Type B pancreatic cell (in vitro differentiated cells): ENCODE measurements at places on chromosomes 11 and 22. TPM values are rescaled to one million over a fixed set of nuclear protein-coding genes. Genes with fewer than 3 reads are reported as not detected.

- peaks cover 28% of the 10 kb centered on the region for H3K36me3 ChIP-seq
- peaks cover 91% of the 10 kb centered on the region for H3K4me1 ChIP-seq
- H3K4me3 ChIP-seq, result peak overlapping the region; percentile 73
These were observed 12.2 kb downstream of the TEAD1 start for GRCh38 chr11:12686246-12687060.

DNA sequence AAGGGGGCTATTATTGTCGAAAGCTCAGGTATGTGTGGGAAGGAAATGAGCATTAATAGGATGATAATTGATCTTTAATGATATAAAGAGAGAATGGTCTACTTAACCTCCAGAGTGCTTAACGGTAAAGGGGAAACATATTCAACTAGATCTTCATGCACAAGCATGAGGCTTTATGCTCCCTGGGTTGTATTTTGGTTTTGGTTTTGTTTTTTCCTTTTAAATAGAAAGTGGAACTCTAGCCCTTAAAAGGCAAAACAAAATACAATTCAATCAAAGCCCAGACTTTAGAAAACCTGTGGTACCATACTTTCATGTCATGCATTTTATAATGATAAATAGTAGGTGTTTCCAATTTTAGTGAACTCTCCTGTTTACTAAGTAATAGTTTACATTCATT is 622.7 kb downstream of the METTL15 start:
- no peak for DNase-seq
- H3K36me3 ChIP-seq, result no peaks in the 10 kb centered on the region
- H3K27ac ChIP-seq, result no peak overlapping the region
- no peaks in the 10 kb centered on the region for H3K27me3 ChIP-seq
- no peaks in the 10 kb centered on the region for H3K4me1 ChIP-seq
- H3K4me3 ChIP-seq, result no peak overlapping the region

GRCh38 chr11:63369165-63369970 is at the start of gene SLC22A9:
SLC22A9 (plus strand) TSS chr11:63369785; CDS start chr11:63370057, 272 bp downstream.
- no peak for DNase-seq
- peaks cover 4% of the 10 kb centered on the region for H3K27me3 ChIP-seq
- no peaks in the 10 kb centered on the region for H3K36me3 ChIP-seq
- H3K4me3 ChIP-seq, result no peak within 1 kb of the TSS
- no peak within 1 kb of the TSS for H3K27ac ChIP-seq

GRCh38 chr11:103315248-103315647 is 206.0 kb downstream of the DYNC2H1 start:
- H3K4me3 ChIP-seq, result no peak overlapping the region
- H3K27me3 ChIP-seq, result no peaks in the 10 kb centered on the region
- H3K36me3 ChIP-seq, result peaks cover 21% of the 10 kb centered on the region
- no peak overlapping the region for H3K27ac ChIP-seq
- no peak for DNase-seq

GRCh38 chr11:8831861-8832260 is 79.1 kb upstream of the AKIP1 start:
- no peaks in the 10 kb centered on the region for H3K36me3 ChIP-seq
- H3K27ac ChIP-seq, result peak overlapping the region; percentile 98
- no peak overlapping the region for H3K4me3 ChIP-seq
- no peaks in the 10 kb centered on the region for H3K27me3 ChIP-seq
- peak; percentile 54 for DNase-seq

GRCh38 chr22:29346659-29347058 is 31.2 kb upstream of the RASL10A start:
- no peaks in the 10 kb centered on the region for H3K27me3 ChIP-seq
- H3K4me1 ChIP-seq, result peaks cover 20% of the 10 kb centered on the region
- H3K36me3 ChIP-seq, result peaks cover 23% of the 10 kb centered on the region
- no peak for DNase-seq
- H3K27ac ChIP-seq, result no peak overlapping the region
- no peak overlapping the region for H3K4me3 ChIP-seq

DNA sequence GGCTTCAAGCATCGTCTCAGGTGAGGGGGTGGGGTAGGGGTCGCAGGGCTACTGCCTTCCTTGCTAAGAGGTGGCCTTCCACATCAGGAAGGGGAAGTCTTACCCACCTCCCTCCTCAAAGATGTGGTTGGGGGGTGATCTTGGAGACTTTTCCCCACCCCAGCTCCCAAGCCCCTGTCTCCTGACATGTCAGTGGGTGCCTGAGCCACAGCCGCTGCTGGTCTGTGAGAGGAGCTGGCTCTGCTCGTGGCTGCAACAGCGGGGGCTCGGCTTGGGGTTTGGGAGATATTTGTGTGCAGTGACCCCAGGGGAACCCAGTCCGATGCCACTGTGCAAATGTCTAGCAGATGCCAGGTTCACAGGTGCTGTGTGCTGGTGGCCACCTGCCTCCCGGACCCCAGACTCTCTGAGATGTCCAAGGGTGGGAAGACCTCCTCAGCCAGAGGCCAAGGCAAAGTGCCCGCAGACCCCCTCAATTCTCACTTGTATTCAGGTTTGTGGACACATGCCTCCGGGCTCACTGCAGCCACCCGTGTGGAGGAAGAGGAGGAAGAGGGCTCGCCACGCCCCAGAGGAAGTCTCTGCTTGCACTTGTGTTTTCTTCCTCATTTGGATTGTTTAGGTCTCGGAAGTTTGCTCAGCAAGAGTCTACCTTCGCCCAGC is 1.9 kb downstream of the KCNQ1 start:
- H3K4me1 ChIP-seq, result no peaks in the 10 kb centered on the region
- H3K27me3 ChIP-seq, result peaks cover 59% of the 10 kb centered on the region
- H3K36me3 ChIP-seq, result no peaks in the 10 kb centered on the region
- no peak overlapping the region for H3K27ac ChIP-seq

- no peak for DNase-seq
- H3K27me3 ChIP-seq, result no peaks in the 10 kb centered on the region
- H3K27ac ChIP-seq, result no peak overlapping the region
- H3K36me3 ChIP-seq, result no peaks in the 10 kb centered on the region
- no peak overlapping the region for H3K4me3 ChIP-seq
These were observed 33.1 kb upstream of the CBX7 start for GRCh38 chr22:39185601-39186012.

- DNase-seq, result no peak
- no peaks in the 10 kb centered on the region for H3K36me3 ChIP-seq
- peaks cover 7% of the 10 kb centered on the region for H3K4me1 ChIP-seq
- H3K4me3 ChIP-seq, result no peak overlapping the region
These were observed 301.8 kb downstream of the NTM start for GRCh38 chr11:131672191-131672590.

GRCh38 chr11:101510591-101510990 is 73.2 kb downstream of the TRPC6 start:
- no peaks in the 10 kb centered on the region for H3K36me3 ChIP-seq
- H3K4me1 ChIP-seq, result no peaks in the 10 kb centered on the region
- H3K4me3 ChIP-seq, result no peak overlapping the region
- H3K27me3 ChIP-seq, result peaks cover 2% of the 10 kb centered on the region

DNA sequence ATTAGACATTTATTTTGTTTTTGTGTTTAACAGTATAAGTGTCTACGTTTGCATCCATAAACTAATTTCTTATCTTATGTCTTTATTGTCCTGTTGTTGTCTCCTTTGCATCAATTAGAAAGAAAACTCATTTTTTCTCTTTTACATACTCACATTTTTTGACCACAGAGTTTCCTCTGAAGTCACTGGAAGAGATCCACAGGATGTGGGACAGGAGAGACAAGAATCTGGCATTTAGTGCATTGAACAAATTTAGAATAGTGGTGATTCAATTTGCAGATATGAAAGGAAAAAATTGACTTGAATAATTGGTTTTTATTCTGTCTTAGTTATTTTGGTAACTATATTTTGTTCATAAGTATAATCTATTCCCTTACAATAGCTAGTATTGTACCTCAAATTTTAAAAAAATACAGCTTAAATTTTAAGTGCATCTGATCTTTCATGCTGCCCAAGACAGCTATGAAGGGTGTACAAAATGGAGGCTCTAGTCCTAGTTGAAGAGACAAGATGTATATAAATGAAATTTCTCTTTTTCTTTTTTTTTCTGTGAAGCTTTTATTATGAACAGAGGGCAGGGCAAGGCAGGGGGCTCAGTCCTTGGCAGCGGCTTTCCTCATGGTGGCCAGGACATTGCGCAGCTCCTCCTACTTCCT is 24.4 kb downstream of the HORMAD2 start:
- H3K36me3 ChIP-seq, result no peaks in the 10 kb centered on the region
- DNase-seq, result no peak
- no peaks in the 10 kb centered on the region for H3K4me1 ChIP-seq
- H3K27me3 ChIP-seq, result peaks cover 12% of the 10 kb centered on the region

DNA sequence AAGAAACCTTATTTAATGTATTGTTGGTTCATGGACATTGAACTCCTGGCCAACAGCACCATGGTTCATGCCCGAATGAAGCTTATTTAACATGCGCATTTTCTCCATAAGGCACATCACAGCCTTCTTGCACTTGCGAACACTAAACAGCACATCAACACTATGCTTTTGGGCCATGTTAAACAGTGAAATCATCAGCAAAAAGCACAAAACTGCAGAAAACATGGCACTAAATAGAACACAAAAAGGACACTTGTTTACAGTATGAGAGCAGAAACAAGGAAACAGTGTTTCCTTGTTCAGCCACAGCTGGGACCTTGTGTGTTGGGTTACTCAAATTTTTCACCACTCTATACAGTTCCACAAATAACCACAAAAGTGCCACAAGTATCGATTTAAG is 122.3 kb downstream of the MSANTD4 start:
- H3K27me3 ChIP-seq, result no peaks in the 10 kb centered on the region
- H3K4me3 ChIP-seq, result no peak overlapping the region
- no peaks in the 10 kb centered on the region for H3K4me1 ChIP-seq
- DNase-seq, result no peak
- no peak overlapping the region for H3K27ac ChIP-seq

GRCh38 chr22:41256254-41257253 is 15.8 kb upstream of the CHADL start:
- H3K4me3 ChIP-seq, result no peak overlapping the region
- no peaks in the 10 kb centered on the region for H3K27me3 ChIP-seq
- no peak for DNase-seq
- H3K36me3 ChIP-seq, result peaks cover 8% of the 10 kb centered on the region
- no peaks in the 10 kb centered on the region for H3K4me1 ChIP-seq

DNA sequence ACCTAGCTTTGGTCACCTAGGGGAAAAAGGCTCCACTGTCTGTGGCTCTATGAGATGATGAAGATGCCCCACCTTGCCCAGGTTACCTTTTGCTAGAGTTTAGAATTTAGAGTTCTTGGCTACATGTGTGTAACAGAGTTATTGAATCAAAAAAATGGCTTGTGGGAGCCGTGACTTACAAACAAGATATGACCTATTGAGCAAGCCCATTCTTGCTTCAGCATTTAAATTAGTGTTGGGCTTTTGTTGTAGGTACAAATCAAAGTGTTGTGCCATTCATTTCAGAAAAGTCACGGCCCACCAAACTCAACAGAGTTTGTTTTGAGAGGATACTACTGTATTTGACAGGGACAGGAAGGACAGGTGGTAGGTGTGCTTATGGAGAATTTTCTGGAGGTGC is 768.8 kb downstream of the NTM start:
- no peak for DNase-seq
- H3K36me3 ChIP-seq, result no peaks in the 10 kb centered on the region

DNA sequence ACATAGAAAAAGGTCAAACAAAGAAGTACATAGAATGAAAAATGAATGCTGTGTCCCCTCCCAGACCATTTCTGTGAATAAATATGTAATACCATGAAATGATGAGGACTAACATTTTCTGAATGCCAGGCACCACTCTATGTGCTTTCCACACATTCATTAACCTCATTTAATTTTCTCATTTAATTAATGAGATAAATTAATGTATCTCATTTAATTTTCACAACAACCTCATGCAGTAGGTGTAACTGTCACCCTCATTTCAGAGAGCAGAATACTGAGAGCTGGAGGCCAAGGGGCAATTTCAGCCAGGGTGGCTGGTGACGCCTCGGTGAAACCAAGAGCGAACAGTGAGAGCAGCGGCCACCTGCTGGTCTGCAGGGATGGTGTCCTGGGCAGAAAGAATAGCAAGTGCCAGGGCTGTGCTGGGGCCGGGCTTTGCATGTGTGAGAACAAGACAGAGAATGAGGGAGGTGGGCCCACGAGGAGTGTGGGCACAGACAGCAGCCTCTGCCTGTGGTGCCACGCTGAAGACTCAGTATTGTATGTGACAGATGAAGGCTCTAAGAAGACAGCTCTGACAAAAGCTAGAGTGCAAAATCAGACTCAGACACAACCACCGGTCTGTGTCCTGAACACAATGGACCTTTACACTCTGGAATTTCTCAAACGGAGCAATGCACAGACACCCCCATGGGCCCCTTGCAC is 1.8 kb upstream of the SERPIND1 start:
- no peak for DNase-seq
- H3K27me3 ChIP-seq, result no peaks in the 10 kb centered on the region
- H3K27ac ChIP-seq, result no peak overlapping the region
- H3K4me1 ChIP-seq, result no peaks in the 10 kb centered on the region
- H3K36me3 ChIP-seq, result peaks cover 7% of the 10 kb centered on the region
- H3K4me3 ChIP-seq, result no peak overlapping the region

DNA sequence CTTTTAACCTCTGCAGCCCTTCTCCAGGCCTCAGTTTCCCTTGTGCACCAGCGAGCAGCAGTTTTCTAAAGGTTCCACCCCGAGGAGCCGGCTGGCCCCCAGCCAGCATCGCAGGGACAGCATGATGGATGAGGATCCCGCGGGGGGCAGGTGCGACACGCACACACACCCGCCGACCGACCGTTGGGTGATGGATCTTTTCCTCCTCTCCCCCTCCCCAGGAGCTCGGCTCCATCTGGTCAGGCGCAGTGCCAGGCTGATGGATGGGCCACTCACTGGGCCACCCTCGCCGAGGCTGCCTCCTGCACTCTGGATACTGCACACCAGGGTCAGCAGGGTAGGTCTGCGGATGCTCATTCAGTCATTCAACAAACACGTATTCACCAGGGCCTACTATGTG is 12.8 kb upstream of the CABP7 start:
- DNase-seq, result no peak
- peaks cover 42% of the 10 kb centered on the region for H3K27me3 ChIP-seq
- H3K27ac ChIP-seq, result no peak overlapping the region

DNA sequence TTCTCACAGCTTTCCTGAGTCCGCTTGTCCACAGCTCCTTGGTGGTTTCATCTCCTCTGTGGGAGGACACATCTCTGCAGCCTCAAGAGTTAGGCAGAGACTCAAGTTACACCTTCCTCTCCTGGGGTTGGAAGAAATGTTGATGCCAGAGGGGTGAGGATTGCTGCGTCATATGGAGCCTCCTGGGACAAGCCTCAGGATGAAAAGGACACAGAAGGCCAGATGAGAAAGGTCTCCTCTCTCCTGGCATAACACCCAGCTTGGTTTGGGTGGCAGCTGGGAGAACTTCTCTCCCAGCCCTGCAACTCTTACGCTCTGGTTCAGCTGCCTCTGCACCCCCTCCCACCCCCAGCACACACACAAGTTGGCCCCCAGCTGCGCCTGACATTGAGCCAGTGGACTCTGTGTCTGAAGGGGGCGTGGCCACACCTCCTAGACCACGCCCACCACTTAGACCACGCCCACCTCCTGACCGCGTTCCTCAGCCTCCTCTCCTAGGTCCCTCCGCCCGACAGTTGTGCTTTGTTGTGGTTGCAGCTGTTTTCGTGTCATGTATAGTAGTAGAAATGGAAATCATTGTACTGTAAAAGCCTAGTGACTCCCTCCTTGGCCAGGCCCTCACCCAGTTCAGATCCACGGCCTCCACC is 11.7 kb downstream of the RASD2 start:
- no peaks in the 10 kb centered on the region for H3K36me3 ChIP-seq
- peaks cover 16% of the 10 kb centered on the region for H3K27me3 ChIP-seq
- peaks cover 14% of the 10 kb centered on the region for H3K4me1 ChIP-seq
- H3K4me3 ChIP-seq, result no peak overlapping the region

Gene SLC1A2
- total RNA-seq, result 1.9 and 7.4 TPM in 2 replicates

Gene MAPK8IP2
- 13.0 and 16.5 TPM in 2 replicates for total RNA-seq

Gene OR4D5
- total RNA-seq, result not detected in 2 replicates

Gene KRTAP5-8
- not detected in 2 replicates for total RNA-seq

Gene GSC2
- not detected in 2 replicates for total RNA-seq

Gene USP2
- 7.4 and 8.2 TPM in 2 replicates for total RNA-seq
